ENCODE measurements at places on chromosomes 2 and 18. TPM values are rescaled to one million over a fixed set of nuclear protein-coding genes. Genes with fewer than 3 reads are reported as not detected.

ANKRD62 gene
- total RNA-seq: not detected

PCARE gene
- total RNA-seq: not detected

IL1R2 gene
- total RNA-seq: 4.0 TPM

ALPG gene
- total RNA-seq: not detected

FBXO41 gene
- total RNA-seq: 1.7 TPM

CEBPZOS gene
- total RNA-seq: 20.4 TPM

SLC5A7 gene
- not detected for total RNA-seq

POTEE gene
- total RNA-seq: not detected

KCNF1 gene
- total RNA-seq: not detected

ATF2 gene
- total RNA-seq: 35.4 TPM

CDH2 gene
- 12.4 TPM for total RNA-seq

BCL2 gene
- total RNA-seq: 3.4 TPM

CHRND gene
- not detected for total RNA-seq

SPATA3 gene
- total RNA-seq: not detected

FOXD4L1 gene
- total RNA-seq: 0.15 TPM

KCNG2 gene
- 0.49 TPM for total RNA-seq

GPR35 gene
- total RNA-seq: not detected

BCL2L11 gene
- 6.7 TPM for total RNA-seq

SERPINB4 gene
- total RNA-seq: not detected
